Activated T-cell treated with anti-CD3 and anti-CD28 coated beads for 1 hour (primary cell): ENCODE measurements at places on chromosomes 3 and 15.

GRCh38 chr15:51093839-51094605 is 684 bp downstream of the TNFAIP8L3 start:
- DNase-seq, result no peak

GRCh38 chr3:152236716-152237115 is 32.0 kb upstream of the MBNL1 start:
- DNase-seq, result no peak

DNA sequence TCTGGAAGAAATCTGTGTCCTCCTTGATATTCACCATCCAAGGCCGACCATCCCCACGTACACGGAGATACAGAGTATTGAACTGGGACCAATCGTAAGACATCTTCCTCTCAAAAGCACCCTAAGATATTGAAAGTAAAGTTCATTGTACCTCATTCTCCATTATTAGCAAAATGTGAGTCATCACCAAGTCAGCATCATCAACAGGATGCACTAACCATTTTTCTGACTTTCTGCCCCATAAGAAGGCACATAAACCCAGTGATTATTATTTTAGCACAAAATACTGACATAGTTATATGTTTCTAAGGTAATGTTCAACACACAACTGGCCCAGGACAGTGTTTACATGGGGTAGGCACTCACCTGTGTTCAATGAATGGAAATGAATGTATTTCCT is 7.4 kb downstream of the NDUFAF1 start:
- DNase-seq, result no peak

DNA sequence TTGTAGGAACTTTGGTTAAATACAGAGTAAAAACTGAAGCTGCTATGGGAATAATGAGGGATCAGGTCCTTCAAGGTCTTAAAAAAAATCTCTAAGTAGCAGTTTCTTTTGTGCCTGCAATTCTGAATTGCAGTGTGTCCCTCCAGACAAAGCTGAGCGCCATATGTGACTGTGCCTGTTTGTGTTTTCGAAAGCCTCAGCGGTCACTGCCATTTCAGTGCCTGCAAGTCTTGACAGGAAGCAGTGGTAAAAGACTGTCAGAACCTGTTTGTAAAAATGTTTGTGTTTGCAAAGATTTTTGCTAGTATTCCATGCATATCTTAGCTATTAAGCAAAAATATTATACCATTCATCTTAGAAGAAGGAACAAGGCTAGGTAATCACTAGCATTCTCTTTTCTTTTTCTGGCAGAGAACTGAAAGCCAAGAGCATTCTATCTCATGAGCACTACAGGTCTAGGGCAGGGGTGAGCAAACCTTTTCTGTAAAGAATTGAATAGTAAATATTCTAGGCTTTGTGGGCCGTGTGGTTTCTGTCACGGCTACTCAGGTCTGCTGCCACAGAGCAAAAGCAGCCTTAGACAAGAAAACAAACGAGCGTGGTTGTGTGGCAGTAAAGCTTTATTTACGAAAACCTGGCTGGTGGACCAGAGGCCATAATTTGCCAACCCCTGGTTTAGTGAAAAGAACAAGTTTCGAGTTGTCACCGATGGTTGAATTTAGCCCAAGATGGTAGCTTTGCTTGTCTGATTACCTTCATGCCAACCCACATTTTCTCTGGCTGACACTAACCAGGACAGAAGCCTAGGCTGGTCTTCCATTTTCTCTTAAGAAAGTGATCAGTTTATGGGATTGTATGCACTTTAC is 134.4 kb downstream of the CACNA1D start:
- no peak for DNase-seq

GRCh38 chr15:72915843-72916242 is 132.3 kb upstream of the ADPGK start:
- DNase-seq, result no peak
